ENCODE measurements at places on chromosomes 6 and 20. TPM values are rescaled to one million over a fixed set of nuclear protein-coding genes. Genes with fewer than 3 reads are reported as not detected.

GRCh38 chr6:132520953-132521352, 8.0 kb upstream of the STX7 start:
- DNase-seq: no peak

RMND1 gene
- 26.8 TPM for total RNA-seq

DNA sequence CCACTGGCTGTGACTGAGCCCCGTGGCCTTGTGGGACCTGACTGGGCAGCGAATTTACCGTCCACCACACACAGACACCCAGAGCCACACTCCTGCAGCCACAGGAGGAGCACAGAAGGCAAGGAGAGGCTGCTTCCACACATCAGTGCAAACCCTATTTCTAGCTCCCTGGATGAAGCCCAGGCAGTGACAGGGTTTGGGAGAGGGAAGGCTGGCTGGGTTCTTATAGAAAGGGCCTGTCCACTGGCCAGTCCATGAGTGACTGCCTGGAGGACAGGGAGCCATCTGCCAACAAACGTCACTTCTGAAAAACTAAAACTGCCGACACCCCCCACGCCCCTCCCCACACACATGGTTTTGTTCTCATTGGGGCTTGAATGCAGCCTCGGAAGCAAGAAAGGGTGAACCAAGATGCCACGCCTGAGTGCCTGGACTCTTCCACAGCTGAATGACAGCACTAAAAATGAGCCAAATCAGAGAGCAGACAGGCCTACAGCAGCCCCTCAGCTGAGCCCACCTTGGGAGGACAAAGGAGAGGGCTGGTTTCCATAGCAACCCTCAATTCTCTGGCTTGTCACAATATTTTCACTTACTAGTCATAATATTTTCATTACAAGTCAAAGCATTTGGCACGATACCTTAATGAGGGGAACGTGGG, 38.4 kb downstream of the RRBP1 start:
- no peak for DNase-seq

CCDC170 gene
- 0.17 TPM for total RNA-seq

CLPSL1 gene
- total RNA-seq: not detected

DNA sequence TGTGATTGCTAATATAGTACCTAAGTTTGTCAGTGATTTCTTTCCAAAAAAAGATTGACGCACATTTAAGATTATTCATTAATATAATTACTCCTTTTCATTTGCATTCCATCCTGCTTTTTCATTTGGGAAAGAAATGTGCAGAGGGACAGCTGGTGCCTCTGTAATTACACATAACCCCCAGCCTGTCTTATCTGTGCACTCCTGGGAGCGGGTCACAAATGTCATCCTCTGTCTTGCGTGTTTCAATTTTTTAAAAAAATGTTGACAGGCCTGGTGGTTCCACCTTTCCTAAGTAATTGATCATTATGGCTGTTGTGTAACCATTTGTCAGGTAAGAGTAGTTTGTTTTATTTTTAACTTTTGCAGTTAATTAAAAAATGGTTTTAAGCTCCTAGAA, 92.7 kb downstream of the SLX4IP start:
- DNase-seq: no peak

HCK gene
- total RNA-seq: not detected

Measured in A673 (cell line).